GOT3 (cell line): ENCODE measurements at places on chromosomes 1 and 21.

DNA sequence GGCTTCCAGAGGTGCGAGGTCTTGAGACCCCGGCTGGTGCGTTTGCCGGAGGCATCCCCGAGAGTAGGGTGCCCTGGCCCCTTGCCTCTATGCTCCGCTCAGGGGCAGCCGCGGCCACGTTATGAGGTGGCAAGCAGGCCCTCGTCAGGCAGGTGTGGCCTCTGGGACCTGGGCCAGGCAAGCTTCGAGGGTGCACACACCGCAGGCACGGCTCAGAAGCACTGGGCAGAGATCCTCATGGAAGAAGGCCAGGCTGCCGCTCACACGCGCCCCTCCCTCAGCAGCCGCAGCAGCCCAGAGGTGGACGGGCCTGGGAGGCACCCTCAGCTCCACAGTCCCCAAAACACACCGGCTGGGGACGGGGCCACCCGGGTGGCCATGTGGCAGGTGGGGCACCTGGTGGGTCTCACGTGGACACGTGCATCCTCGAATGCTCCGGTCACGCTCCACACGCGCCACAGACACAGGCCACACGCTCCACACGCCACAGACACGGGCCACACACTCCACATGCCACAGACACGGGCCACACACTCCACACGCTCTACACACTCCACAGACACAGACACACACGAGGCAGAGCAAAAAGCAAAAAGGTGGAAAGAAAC lies 6.5 kb downstream of the SDF4 start:
- DNase-seq, result no peak

- DNase-seq, result no peak
These were observed 708 bp downstream of the PRDM2 start for GRCh38 chr1:13700521-13701270.

DNA sequence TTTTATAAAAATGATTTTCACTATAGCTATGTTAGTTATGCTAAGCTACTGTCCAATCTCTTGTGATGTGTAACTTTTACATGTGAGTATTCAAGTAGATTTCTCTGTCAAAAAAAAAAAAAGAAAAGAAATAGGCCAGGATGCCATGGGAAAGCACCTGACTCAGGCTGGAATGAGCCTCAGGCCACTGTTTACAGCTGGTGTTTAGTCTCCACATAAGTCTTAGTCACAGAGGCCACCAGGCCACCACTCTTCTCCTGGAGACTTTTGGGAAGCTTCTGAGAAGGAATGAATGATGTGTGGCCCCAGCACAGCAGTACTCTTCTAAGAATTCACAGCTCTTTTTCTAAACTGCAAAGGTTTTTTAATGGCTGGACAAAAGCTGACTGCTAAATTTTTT lies 48.9 kb downstream of the CHML start:
- DNase-seq, result no peak

DNA sequence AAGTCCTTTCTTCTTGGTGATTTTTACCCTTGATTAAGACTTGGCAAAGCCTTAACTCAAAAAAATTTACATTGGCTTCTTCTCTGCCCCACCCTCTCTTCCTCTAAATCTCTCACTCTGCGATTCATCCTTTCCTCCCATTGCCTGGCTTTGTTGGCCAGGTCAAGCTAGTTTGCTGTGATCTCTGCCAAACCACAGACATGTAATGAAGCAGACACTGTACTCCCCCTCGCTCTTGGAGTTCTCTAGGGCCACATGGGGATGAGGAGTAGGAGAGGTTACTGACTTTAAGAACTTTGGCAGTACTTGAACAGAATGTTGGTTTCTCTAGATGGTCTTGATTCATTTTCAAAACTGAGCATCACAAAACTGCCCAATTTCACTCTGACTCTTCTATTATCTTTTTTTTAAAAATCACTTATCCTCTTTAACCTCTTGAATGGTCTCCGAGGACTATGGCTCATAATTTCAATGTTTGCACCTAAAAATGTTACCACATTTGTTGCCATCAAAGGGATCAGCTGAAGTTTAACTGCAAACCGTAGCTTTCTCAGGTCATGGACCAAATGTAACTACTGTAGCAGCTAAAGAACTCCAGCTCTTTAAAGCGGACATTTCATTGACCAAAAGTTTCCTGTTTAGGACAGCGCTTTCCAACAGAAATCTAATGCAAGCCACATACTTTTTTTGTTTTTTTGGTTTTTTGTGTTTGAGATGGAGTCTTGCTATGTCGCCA lies 62.7 kb upstream of the IPO9 start:
- peak; percentile 84 for DNase-seq

DNA sequence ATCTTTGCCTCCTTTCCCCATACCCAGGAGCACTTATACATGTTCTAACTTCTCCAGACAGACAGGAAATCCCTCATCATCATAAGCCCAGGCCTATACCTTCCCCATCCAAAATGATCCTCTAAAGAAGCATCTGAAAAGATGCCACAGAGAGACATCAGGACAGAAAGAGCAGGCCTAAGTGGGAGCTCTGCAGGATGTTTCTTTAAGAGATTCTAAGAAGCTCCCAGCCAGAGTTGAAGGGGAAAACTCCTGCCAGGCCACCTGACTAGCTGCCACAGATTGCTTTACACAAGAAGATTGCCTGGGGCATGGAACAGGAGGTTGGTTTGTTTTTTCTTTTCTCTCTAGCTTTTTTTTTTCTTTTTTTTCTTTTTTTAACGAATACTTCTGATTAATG lies 275.8 kb downstream of the VAV3 start:
- no peak for DNase-seq

DNA sequence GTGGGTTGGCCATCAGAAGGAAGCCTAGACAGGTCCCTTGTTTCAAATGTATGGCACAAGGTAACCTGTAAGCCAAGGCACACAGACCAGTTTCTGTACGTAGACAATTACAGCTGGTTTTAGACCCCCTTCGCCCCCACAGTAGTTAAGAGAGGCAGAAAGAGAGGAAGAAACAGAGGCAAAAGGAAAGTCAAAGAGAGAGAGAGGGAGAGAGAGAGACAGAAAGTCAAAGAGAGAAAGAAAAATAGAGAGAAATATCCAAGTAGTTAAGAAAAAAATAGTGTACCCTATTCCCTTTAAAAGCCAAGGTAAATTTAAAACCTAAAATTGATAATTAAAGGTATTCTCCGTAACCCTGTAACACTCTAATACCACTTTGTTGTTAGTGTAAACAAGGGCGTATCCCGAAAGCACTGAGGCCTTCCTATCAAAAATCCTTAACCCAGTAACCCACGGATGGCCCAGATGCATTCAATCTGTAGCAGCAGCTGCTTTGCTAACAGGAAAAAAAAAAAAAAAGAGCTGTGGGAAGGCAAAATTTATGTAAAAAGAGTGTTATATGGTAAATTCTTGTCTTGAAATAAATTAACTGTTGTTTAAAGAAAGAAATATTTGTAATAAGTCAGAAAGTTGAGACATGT lies 49.4 kb downstream of the ADCY10 start:
- no peak for DNase-seq

DNA sequence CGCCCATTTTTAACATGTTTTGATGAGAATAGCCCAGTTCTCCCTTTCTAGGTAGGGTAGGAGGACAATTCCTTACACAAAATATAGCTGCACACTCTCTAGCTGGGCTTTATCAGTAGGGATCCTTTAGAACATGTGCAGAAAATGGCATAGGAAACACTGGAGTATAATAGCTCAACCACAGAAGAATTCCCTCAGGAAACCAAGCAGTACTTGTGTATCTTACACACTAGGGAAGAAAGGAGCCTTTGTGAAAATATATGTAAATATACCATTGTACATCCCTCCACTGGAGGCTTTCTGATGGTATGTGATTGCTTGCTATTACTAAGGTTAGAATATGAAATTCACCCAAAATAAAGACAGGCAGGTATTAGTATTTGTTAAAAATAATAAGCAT lies 153.5 kb downstream of the LRRC40 start:
- DNase-seq, result no peak

DNA sequence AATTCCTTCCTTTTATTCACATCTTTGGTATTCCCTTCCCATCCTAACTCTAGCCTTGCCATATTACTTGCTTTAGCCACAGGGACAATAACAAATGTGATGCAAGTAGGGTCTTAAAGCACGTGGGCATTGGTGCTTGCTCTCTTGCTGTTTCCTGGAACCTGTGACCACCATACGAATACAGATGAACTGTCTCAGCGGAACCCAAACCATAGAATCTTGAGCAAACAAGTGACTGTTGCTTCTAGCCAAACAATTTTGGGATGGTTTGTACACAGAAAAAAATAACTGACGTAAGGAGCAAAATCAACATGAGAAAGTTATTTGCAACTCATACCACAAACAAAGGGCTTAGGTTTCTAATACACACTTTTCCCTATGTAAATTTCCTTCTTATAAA lies 15.2 kb upstream of the VTCN1 start:
- DNase-seq, result no peak

GRCh38 chr21:46151989-46152926 lies 3.1 kb downstream of the FTCD start:
- DNase-seq, result no peak

DNA sequence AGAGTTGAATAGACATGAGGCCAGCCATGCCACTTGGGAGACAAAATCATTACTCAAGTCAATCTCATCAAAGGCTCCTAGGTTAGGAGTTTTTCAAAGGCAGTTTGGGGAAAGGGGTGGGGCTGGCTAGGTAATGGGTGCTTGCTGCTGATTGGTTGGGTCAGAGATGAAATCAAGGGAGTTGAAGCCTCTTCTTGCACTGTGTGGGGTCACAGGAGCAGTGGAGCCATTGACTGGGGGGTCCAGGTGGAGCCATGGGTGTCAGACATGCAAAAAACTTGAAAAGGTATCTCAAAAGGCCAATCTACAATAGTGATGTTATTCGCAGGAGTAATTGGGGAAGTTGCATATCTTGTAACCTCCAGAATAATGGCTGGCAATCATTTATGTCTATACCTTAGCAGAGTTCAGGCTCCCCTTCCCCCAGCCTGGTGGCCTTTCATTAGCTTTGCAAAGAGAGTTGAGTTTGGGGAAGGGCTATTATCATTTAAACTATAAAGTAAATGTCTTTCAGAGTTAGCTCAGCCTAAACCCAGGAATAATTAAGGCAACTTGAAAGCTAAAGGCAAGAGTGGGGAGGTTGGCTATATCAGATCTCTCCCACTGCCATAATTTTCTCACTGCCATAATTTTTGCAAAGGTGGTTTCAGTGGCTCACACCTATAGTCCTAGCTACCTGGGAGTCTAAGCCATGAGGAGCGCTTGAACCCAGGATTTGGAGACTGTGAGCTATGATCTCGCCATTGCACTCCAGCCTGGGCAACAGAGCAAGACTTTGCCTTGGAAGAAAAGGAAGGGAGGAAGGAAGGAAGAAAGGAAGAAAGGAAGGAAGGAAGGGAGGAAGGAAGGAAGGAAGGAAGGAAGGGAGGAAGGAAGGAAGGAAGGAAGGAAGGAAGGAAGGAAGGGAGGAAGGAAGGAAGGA lies 7.8 kb upstream of the PINK1 start:
- DNase-seq, result no peak

DNA sequence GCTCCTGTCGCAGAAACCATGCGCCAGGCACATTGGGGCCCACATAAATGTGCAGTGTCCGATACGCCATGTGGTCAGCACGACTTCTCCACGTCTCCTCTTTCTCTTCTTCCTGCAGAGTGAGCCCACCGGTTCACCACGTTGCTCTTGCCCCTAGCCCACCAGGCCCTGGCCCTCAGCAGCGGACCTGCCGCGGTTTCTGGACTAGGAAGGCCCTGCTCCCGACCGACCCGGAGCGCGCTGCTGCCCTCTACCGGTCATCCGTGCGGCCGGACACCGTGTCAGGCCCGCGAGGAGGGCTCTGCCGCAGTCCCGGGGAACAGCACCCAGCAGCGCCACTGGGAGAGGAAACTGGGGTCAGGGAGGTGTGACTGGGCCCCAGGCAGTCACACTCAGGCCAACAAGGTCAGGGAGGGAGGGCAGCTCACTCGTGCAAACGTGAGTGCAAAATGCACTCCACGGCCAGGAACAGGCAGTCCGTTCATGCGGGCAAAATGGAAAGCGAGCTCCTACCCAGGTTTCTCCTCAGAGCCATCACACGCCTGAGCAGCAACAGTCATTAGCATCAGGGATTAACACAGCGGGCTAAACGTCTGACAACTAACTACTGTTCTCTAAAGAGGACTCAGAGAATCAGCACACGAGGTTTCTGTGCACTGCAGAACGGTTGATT lies 13.7 kb downstream of the TLR5 start:
- peak; percentile 12 for DNase-seq

DNA sequence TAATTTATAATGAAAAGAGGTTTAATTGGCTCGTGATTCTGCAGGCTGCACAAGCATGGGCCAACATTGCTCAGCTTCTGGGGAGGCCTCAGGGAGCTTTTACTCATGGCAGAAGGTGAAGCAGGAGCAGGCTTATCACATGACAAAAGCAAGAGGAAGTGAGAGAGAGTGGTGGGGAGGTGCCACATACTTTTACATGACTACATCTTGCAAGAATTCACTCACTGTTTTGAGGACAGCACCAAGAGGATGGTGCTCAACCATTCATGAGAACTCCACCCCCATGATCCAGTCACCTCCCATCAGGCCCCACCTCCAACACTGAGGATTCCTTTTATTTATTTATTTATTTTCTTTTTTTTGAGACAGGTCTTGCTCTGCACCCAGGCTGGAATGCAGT lies 5.5 kb upstream of the PLEKHM2 start:
- no peak for DNase-seq

DNA sequence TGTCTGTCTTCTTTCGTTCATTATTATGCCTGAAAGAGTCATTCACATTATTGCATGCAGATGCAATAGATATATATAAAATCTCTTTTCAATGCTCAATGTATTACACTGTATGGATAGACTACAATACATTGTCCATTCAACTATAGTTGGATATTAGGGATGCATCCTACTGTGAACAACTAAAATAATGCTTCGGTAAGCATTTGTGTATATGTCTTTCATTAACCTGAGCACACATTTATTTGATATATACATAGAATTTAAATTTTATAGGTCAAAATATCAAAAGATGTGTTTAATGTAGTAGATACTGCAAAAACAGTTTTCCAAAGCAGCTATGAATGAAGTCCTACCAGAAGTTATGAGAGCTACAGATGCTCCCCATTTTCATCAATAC lies 8.9 kb downstream of the PLD5 start:
- no peak for DNase-seq

DNA sequence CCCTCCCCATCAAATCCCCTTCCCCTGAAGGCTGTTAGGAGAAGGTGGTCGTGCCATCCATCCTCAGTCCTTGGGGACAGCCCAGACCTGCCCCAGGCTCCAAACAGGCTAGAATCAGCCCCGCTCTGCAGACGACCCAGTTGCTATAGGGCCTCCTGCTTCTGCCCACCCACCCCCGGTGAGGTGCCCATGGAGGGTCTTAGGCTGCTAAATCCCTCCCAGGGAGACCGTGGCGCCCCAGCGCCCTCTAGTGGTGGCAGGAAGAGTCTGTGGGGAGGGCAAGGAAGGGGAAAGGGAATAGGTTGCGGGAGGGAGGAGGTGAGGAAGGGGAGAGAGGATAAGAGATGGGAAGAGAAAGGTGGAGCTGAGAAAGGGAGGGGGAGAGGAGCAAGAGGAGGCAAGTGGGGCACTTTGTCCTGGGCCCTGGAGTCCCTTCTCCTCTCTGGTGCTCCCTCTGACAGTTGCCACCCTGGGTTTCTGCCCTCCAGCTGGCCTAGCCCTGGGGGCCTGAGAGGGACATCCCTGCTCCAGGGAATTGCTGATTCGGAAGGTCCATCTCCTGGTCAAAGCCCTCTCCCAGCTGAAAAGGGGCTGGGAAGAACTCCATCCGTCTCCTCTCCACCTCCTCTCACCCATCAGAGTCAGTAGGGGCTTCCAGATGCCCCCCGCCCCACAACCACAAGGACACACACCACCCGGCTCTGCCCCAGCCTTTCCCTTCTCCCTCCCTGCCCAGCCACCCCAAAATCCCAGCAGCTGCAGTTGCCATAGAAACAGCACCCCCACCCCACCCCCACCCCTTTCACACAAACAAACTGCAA lies 55.4 kb downstream of the CAMK2N1 start:
- DNase-seq, result no peak

GRCh38 chr1:233759665-233760064 lies 144.8 kb upstream of the SLC35F3 start:
- no peak for DNase-seq
